ENCODE measurements at places on chromosomes 1 and 21.

DNA sequence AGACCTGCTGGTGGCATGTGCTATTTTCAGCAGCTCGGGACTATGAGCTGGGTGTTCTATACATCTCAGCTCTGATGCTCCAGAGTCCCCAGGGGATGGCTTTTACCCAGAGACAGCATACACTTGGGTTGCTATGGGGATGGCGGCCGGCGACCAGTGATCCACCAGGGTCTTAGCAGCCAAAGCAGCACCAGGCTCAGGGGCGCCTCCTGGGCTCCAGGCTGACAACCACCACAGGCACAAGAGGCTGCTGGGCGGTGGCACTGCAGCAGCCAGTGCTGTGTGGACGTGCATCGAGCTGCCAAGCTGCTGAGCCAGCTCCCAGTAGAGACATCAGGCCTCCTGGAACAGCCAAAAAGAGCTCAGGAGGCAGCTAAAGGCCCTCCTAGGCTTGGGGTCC is 37.6 kb upstream of the CLSTN1 start:
- peak; percentile 89 for DNase-seq

DNA sequence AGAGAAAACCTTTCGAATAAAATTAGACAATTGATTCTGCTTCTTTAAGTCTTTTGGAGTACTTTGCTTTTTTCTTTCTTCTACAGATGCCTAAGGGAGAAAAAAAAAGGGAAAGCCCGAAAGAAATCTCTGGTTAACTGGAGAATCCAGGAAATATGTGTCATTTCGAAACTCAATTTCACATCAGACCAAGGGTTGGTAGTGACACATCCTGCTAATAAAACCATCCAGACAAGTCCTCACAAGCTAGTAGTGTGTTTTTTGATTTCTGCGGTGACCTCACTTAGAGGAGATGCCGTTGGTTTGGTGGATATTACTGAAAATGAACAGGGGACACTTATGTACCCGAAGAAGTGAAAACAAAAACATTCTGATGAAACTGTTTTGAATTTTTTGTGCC is 726.5 kb upstream of the ADAMTS5 start:
- DNase-seq = no peak

GRCh38 chr1:36771240-36771639 is 263.1 kb downstream of the GRIK3 start:
- DNase-seq = no peak

- no peak for DNase-seq
Measured at GRCh38 chr1:19009126-19009881, 52.8 kb upstream of the IFFO2 start.

- DNase-seq = no peak
Measured at GRCh38 chr21:44420416-44421205, 34.7 kb upstream of the LRRC3 start.

DNA sequence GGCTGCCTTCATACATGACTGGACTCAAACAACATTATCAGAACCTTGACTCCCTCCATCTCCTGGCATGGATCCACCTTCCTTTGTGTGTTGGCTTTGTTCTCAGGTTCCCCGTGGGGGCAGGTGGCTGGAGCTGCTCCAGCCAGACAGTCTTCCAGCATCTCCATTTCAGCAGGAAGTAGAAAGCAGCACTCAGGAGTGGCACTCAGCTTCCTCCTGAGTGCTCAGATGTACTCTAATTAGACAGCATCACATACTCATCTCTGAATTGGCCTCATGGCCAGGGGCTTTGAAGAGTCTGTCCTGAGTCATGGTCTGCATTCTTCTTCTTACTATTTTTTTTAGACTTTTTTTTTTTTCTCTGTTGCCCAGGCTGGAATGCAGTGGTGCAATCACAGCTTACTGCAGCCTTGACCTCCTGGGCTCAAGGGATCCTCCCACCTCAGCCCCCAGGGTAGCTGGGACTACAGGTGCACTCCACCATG is 27.9 kb downstream of the OVAAL start:
- DNase-seq = no peak

DNA sequence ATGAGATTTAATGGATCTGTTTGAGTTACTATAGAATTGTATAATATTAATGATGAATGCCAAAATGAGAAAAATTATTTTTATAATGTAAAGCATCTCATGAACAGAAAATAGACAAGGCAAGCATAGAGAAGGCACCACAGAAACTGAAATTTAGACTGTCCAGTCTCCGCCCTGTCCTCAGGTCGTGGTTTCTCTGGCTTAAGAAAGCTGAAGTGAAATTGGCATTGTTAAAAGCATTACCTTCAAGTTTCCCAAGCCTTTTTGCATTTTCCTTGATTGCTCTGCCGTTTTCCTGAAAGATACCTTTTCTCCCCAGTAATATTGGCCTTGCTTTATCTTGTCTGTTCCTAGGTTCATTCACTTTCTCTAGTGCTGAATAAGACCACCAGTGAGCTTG is 58.0 kb downstream of the VPS13D start:
- DNase-seq = no peak

- no peak for DNase-seq
Measured at GRCh38 chr1:168529518-168529917, 14.3 kb downstream of the XCL2 start.

GRCh38 chr1:218557731-218558130 is 212.6 kb downstream of the TGFB2 start:
- peak; percentile 7 for DNase-seq

- peak; percentile 88 for DNase-seq
Measured at GRCh38 chr21:42220138-42220701, 1.3 kb downstream of the ABCG1 start.

GRCh38 chr21:42986125-42986783 is 11.9 kb downstream of the PKNOX1 start:
- no peak for DNase-seq

DNA sequence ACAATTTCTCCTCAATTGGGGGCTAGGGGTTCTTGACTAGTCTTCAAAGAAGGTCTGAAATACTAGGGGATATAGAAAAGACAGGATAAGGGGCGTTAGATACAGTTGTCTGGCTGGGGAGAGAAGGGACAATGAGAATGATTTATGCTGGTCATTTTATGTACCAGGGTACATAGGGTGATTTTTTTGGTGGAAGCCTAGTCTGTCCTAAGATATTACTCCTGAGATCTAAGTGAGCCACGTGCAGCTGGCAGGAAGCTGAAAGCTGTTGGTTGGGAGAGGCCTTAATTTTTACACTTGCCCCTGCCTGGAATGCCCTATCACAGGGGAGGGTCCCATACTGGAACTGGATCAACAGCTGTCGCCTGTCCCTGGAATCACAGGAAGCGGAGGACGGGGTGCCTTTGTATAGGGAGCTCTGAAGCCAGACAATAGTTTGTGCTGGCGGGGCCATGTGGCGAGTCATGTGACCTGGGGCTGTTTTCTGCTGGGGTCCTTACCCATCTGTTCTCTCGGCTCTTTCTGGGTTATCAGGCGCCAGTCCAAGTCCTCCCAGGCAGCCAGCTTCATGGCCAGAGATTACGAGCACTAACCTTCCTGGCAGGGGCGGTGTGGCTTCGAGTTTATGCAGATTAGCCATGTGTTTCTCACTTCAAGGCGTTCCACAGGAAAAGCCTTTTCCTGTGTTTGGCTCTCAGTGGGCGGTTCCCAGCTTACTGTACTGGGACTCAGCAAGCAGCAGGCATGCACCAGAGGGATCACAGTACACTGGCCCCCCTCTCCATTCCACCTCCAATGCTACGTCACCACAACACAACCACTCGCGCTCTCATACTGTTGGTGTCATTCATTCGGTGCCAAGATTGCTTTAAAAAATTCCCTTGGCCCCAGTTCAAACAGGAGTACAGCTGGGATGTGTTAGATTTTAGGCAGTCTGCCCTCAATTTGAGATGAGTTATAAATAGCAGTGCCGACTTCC is 27.5 kb downstream of the ARID1A start:
- DNase-seq = peak; percentile 99

DNA sequence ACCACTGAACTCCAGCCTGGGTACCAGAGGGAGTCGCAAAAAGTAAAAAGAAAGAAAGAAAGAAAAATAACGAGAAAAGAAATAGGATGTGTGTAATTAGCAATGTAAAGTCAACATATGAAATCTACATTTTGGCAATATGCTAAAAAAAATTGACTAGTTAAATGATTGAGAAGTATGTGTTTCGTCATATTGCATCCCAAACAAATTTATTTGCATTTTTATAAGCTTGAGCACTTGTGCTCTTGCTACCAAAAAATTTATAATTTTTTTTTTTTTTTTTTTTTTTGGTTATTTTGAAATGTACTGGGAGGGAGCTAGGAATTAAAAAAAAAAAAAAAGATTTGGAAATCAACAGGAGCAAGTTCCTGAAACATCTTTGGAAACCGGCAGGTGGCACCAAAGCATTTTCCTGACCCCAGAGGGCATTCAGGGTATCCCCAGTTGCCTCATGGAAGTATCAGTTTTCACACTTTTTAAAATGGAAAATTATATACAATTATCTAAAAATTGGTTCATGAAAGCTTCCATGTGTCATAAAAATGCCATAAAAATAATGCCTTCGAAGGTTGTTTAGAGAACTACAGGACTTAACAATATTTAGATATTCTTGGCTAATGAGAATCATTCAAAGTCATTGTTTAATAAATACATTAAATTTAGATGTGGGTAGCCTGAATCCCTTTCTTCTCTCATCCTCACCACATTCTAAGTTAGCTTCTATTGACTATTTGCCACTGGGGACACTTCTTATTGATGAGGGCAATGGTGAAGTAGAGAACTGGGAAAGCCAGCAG is 4.8 kb upstream of the HEATR1 start:
- peak; percentile 64 for DNase-seq

DNA sequence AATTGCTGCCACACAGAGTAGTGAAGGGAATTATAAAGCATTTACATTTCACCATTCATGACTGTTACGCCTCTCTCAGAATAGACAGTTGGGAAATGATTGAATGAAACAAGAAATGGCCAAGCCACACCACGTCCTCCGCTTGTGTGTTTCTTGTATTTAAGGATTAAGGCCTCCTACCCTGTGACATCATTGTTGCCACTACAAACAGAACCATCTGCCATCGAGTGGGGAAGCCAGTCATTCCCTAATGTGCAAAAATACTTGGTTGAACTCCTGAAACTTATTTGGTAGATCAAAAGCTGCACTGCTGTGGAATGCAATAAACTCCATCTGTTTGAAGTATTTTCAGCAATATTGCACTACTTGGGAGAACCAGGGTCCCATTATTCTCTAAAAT is 99.0 kb upstream of the C1orf105 start:
- peak; percentile 30 for DNase-seq

DNA sequence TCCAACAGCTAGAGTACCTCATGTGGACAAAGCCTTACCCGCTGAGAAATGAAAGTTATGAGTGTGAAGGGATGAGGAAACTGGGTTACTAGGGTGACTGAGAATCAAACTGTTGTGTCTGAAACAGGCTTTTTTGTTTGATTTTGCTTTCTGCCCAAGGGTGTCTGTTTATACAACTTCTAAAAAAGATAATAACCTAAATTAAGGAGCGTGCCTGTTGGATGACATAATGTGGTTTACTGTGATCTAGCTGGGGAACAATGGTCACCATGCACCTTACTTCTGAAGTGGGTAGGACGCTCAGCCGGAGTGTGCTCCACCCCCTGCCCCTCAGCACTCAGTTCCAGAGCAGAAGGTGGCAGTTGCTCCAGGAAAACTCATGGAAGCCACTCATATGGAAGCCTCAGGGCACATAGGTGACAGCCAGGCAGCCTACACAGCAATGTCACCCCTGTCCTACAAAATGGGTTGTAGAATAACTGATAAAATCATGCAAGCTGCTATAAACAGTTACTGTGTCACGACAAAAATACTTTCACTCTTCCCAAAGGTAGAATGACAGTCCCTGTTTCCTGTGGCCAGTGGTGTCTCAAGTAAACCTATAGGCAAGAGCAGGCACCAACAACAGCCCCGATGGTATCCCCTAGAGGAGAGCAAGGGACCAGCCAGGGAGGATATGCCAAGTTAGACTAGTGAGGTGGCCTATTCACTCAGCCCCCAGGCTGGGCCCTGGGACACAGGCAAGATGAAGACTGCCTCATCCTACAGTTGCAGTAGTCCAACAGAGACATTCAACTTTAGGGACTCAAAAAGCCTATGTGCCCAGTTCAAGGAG is 29.3 kb downstream of the SIPA1L2 start:
- DNase-seq = no peak

DNA sequence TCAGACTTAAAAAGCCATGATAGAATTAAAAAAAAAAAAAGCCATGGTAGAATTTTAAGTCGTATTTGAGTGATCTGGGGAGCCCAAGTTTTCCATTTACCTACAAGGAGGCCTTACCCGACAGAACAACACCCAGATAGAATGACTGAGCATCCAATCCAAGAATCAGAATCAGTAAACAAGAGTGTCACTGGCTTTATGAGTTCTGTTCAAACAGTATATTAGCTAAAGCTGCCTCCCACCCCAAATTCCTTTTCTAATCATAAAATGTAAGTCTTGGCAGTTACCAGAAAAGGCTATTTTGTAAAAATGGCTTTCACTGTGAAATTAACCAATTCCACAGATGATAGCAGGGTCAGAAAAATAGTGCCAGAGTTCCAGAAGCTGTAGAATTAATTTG is 1.2 kb downstream of the GTF2B start:
- no peak for DNase-seq

DNA sequence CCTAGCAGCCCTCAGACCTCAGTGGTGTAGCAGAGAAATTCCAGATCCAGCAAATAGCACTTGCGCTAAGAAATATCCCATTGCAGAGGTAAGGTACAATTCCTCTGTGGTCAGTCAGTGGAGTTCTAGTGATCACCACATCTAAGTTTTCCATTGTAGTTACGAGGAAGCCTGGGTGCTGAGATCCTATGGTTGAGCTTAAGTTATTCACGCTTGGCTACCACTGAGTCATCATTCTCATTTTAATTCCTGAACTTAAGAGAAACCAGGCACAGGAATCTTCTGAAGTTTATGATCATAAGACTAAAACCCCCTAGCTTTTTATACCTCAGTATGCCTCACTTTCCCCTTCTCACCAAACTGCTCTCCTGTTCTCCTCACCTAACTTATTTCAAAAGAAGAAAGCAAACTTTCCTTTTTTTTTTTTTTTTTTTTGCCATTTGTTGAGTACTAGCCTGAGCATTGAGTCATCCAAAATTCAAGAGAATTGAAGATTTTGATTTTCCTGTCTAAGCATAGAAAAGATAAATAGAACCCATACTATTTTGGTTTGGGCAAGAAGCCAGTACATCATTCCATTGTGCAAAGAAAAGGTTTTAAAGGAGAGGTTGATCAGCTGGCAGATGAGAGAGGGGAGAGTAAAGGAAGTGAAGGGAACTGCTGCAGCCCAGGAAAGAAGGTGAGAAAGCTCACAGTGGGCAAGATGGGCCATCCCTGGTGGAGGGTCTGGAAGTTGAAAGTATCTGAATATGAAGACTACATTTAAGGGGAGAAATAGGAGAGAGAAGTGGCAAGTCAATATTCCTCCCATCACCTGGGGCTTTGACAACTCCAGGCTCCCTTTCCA is 39.9 kb downstream of the SERBP1 start:
- no peak for DNase-seq

GRCh38 chr1:205533748-205534443 is 29.4 kb downstream of the CDK18 start:
- DNase-seq = no peak

DNA sequence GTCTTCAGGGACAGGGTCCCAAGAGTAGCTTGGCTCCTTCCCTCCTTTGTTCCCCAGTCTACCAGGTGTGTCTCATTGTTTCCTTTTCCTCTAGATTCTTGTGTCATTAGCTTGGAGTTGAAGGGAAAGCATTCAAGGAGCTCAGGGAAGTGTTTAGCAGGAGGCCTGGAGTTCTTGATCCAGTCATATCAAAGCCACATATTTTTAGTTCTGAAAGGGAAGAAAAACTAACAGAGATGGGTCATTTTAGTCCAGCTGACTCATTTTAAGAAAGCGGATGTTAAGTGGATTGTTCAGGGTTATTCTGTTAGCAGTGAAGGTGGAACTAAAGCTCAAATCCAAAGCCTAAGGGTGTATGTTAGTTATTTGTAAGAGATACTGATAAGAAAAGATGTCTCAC is 721 bp downstream of the C1orf54 start:
- no peak for DNase-seq

- no peak for DNase-seq
Measured at GRCh38 chr1:207241164-207241934, 80.1 kb upstream of the CD55 start.
